ENCODE measurements at places on chromosomes 7 and 10. TPM values are rescaled to one million over a fixed set of nuclear protein-coding genes. Genes with fewer than 3 reads are reported as not detected.

Gene UNCX
- not detected for total RNA-seq

GRCh38 chr10:114131094-114131493 lies 42.9 kb downstream of the CCDC186 start:
- no peak for DNase-seq

- DNase-seq: no peak
Observed at GRCh38 chr10:17655567-17656146, 11.7 kb downstream of the STAM start.

- no peak for DNase-seq
Observed at GRCh38 chr7:46301677-46302076, 380.6 kb upstream of the IGFBP3 start.

DNA sequence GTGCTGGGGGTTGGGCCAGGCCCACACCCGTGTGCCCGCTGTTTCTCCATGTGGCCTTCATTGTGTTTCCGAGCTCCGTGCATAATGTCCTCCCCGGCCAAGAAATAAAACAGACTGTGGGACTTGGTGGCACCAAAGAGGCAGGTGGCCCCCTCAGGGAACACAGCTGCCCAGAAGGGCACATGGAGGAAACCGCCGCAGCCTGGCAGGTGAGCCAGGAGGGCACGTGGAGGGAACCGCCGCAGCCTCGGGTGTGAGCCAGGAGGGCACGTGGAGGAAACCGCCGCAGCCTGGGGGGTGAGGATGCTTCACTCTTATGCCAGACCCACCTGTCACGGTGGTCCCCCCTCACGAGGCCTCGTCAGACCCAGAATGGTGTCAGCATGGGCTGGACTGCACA lies 288.7 kb downstream of the WDR37 start:
- no peak for DNase-seq
